ENCODE measurements at places on chromosomes 12 and 14.

DNA sequence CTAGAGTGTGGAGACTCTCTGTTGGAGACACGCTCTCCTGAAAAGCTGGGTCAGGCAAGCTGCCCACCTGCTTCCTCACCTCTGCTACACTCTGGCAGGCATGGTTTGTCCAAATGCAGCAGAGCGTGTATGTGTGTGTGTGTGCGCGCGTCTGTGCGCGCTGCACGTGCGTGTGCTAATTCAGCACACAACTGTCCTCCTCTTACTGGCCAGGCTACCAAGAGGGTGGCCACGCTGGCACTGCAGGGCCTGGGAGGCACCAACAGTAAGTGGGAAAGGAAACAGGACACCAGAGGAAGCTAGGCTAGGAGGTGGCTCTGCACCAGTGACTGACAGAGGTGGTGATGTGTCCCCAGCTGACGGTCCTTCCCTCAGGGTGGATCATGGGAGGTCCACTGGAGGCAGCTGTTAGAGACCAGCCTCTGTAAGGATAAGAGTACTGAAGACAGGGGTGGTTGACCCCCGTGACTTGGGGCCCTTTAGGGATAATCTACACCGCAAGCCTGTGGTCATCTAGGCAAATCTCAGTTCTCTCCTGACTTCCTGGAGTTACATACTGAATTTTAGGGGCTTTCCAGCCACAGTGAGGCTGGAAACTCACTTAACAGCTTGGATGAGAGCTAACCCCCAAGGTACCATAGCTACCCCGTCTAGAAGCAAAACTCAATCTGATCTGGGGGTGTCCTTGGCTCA lies 15.6 kb upstream of the TFCP2 start:
- no peak for DNase-seq

DNA sequence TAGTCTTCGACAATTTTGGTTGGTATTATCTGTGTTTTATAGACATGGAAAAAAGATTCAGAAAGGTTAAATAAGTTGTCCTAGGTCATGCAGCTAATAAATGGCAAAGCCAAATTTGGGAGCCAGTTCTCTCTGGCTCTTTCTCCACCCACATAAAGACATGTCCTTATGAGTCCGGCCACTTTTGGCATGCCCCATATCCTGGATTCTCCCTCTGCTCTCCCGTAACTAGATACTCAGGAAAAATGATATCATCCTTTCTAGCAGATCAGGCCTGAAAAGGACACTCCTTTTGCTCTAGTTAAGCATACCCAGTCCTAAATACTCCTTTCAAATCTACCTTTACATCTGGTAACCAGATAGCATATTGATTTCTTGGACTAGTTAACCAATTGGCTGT lies 64.4 kb downstream of the TTLL5 start:
- no peak for DNase-seq

GRCh38 chr14:38860530-38860929 lies 242.5 kb downstream of the SEC23A start:
- no peak for DNase-seq

- DNase-seq, result no peak
These were observed 470.8 kb upstream of the LMO3 start for GRCh38 chr12:17076811-17077210.

- DNase-seq, result no peak
These were observed 1096.8 kb downstream of the LRFN5 start for GRCh38 chr14:42703501-42703900.

DNA sequence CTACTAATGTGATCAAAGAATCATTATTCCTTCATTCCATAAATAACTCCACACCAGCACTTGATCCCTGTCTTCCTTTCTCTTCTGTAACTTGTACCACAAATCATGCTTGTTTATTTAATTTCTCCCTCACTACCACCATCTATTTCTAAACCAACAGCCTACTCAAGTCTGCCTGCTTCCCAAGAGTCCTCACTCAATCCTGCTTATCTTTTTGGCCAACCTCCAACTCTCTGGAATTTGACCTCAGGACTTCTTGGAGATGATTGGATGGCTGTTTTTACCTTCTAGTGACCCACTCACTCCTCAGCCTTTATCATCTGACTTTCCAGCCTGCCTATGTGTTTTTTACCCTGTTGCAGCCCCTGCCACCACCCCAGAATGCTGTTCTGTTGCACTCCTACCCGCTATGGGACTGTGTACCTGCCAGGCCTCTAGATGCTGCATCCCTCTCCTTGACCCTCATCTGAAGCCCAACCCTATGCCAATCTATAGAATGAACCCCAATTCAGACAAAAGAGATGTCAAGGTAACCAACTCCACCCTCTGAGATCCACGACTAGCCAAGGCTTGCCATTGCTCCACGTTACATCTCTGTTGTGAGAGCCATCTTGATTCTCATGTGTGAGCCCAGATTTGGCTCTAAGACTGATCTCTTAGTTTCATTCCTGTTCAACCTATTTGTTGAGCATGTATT lies 150.2 kb upstream of the PLEKHG7 start:
- DNase-seq, result no peak

DNA sequence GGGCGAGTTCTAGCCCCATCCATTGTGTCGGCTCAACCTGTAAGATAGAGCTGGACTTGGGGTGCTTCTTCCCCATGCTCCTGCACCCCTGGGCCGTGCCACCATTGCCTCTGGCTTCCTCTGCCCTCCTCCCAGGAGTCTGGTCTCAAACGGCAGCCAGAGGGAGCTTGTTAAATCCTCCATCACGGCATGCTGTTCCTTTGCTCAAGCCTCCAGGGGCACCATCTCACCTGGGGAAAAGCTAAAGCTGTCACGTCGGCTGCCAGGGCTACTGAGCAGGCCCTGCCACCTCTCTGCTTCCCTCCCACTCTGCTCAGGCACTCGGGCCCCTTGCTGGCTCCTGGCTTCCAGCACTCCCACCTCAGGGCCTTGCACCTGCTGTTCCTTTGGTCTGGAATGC lies 140.4 kb downstream of the RBM19 start:
- no peak for DNase-seq

- DNase-seq, result no peak
These were observed 98.3 kb downstream of the UNC79 start for GRCh38 chr14:93528884-93529558.

DNA sequence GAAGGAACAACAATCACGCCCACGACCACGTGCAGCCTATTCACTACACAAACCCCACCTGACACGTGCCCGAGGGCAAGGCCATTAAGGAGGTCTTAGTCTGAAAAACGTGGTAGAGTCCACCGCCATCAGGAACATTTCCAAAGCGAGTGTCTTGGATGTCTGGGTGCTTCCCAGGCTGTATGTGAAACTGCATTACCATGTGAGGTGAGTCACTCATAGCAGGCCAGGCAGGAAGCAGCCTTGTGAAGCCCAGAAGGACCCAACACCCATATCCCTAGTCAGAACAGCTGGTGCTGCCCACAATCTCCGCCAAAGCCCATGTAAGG lies 3.3 kb upstream of the KRT79 start:
- no peak for DNase-seq

DNA sequence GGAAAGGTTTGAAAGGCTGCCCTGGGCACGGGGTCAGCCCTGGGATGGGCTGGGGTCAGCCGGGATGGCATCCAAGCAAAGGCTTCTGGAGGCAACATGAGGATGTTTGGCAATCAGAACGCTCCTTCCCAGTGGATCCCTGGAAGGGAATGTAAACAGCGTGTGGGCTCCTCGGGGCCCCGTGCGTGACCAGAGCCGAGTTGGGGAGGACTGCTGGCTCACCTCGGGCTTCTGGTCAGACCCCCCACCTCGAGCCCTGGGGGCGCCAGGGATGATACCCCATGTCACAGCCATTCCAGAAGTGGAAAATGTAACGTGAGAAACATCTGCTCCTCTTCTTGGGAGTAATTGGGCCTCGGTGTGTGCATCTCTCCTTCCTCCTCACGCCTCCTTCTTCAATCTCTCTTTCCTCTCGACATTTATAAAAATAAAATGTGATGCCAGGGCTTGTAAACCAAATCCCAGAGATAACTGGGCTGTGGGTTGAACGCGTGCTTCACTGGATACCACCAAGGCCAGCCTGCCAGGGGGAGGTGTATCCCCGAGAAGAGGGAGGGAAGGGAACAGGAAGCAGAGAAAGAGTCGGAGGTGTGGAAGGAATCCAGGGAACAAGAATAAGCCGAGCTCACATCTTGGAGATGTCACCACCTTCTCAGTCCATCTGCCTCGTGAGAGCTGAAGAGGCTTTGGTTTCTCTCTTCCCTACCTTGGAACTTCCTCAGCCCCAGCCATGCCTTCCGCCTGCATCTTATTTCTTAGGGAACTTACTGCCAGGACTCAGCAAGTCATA lies 144.8 kb downstream of the NUAK1 start:
- DNase-seq, result no peak

GRCh38 chr14:31435276-31435675 lies 14.9 kb upstream of the HEATR5A start:
- DNase-seq, result no peak

DNA sequence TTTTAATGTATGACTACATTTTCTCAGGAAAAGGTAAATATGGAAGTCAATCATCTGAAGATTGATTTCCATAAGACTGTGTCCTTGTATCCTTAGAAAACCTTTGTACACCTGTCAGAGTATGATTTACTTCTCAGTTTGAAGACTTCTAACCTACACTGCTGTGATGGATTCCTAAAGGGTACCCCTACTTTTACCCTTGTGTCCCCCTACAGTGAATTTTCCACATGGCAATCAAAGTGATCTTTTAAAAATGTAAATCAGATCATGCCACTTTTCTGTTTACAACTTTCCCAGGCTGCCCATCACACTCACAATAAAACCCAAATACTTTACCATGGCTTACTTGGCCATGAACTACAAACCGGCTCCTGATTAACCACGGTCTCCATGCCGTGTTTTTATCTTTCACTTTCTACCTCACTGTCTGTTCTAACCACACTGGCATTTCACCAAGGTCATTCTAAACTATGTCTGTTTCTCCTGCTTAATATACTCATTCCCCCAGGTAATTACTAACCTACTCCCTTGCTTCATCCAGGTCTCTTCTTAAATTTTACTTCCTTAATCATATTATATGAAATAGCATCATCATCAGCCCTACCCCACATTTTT lies 8.1 kb downstream of the DNAI7 start:
- DNase-seq, result no peak

DNA sequence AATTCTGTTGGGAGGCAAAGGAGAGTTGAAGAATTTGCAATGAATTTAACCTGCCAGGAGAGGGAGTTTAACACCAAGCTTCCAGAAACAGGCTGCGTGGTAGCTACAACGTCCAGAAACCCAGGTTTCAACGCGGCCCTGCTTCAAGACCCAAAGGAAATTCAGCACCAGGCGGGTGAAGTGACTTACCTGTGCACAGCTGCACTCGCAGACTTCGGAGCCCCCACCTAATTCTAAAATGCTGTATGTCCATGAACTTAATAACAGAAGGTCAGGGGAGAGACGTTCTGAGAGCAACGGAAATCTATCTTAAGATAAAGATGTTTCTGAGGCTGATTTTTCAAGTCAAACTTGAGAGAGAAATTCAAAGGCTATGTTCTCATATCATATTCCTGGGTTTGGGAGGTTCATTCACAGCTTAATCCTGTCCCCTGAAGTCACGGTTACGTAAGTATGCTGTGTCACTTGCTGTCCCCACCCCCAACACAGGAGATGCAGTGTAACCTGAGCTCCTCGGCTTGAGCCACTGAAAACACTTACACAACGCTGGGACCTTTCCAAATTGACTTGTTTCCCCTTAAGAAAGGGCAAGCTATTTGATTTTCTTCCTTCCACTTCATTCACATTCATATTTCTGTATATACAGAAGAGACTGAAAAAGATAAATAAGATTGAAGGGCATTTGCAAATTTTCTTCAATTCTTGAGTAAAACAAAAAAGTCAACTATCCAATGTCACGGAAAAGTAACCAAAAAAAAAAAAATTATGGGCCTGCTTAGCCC lies 22.7 kb downstream of the CLIP1 start:
- DNase-seq, result peak; percentile 63

DNA sequence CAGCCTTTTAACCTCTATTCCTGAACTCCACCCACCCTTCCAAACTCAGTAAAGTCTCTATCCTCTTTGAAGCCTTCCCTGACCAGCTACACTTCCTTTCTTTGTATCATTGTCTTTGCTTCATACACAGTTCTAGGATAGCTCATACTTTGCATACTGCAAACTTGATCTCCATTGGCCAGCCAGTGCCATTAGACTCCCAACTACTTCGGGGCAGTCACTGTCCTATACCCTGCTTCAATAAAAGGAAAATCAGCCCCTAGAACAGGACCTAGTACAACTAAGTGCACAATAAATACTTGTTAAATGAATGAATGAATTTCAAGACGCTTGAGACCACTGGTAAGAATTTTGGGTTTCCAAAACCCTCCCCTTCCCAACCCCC lies 521 bp upstream of the PIP4K2C start:
- DNase-seq, result no peak

- DNase-seq, result no peak
These were observed 39.2 kb upstream of the PWP1 start for GRCh38 chr12:107646436-107646835.

DNA sequence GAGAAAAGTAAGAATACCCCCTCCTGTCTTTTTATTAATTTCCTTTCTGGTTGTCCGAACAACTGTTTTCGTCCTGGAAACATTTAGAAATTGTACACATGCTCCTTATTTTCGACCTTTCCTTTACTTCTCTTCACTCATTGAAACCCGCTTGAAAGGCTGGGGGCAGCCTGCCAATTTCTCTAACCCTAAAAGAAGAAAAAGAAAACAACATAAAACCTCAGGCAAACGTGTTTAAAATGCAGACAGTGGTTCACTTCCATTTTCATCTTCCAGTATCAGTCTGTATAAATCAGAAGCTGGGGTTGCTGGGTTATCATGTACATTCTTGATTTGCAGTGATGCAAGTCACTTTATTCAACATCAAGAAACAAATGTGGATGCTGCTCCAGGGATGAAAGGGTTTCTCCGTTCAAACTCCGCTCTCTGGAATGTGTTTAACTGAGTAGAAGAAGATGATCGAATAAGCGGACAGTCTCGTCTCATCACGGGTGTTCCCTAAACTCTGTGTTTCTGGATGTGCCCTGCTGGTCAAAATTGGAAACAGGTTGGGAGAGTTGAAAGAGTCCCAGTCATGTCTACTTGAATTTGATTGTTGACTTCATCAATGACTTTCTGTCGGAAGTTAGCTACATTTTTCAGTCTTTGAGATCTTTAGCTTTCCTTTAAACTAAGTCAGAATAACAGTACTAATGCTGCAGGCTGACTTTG lies 1042.2 kb downstream of the BCL11B start:
- DNase-seq, result no peak

- DNase-seq, result no peak
These were observed 29.8 kb upstream of the C14orf180 start for GRCh38 chr14:104549536-104550339.

DNA sequence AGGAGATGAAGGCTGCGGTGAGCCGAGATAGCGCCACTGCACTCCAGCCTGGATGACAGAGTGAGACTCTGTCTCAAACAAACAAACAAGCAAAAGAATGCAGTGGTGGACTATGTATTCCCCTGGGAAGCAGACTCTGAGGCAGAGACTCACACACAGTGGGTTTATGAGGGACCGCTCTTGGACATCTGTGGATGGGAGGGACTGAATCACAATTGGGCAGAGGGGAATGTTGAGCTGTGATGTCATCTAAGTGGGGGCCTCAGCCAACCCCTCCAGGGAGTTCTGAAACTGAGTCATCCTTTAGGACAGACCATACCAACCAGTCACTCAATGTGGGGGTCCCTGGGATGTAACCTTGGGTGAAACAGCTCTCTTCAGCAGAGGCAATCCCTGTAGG lies 151.0 kb downstream of the SUDS3 start:
- DNase-seq, result no peak

All from neuronal stem cell (in vitro differentiated cells).